ENCODE measurements at places on chromosomes 6 and 20.
A peak's percentile ranks its signal among the peaks of the same experiment; 100 is the strongest.

DNA sequence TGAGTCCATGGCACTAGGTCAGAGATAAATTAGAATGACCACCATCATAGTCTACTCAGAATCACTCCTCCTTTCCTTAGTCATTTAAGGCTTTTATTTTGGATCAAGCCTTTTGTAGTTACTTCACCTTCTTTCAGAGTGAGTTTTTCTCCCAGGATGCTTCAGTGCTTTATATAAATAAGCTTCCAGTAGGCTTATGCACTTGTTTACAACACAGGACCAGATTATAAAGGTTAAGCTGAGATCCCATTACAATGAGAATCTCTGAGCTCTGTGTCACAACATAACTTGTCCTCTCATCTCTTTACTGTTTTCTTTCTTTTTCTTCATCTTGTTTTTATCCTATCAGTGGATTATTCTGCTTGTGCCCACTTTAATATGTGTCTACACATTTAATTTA is 47.9 kb downstream of the CEP57L1 start:
- DNase-seq, result no peak

DNA sequence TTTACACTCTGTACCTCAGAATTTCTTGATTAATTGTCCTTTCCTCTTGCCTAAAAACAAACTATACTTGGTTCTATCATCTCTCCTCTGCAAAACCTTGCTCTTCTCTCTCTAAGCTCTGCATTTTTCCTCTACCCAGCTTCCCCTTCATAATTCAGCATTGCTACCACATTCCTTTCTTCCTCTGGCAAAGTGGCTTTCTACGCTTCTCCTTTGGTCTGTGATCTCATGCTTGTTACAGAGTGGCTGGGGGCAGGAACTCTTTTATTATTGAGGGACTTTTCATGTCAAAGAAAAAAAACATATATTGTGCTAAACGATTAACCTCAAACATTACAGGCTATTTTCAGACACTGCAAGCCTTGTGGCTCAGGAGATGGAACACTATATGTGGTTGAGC is 333.3 kb upstream of the KCNQ5 start:
- DNase-seq, result no peak

- peak; percentile 18 for DNase-seq
Observed at GRCh38 chr20:32474967-32475811, 109.9 kb downstream of the NOL4L start.

DNA sequence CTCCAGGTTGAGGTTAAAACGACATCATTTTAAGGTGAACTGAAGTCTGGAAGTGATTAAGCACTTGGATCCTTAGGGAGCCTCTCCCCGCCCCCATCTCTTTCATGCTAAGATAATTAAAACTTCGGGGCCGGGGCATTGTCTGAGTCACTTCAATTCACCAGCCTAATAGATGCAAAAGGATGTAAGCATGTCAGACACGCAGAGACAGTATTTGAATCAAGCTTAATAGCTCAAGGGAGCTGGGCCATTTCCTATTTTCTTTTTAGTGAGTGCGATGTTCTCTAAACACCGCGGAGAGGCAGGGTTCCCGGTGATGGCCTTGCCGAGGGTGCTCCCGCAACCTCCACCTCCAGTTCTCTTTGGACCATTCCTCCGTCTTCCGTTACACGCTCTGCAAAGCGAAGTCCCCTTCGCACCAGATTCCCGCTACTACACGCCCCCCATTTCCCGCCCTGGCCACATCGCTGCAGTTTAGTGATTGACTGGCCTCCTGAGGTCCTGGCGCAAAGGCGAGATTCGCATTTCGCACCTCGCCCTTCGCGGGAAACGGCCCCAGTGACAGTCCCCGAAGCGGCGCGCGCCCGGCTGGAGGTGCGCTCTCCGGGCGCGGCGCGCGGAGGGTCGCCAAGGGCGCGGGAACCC is 516 bp upstream of the IRF4 start:
- DNase-seq, result peak; percentile 64

DNA sequence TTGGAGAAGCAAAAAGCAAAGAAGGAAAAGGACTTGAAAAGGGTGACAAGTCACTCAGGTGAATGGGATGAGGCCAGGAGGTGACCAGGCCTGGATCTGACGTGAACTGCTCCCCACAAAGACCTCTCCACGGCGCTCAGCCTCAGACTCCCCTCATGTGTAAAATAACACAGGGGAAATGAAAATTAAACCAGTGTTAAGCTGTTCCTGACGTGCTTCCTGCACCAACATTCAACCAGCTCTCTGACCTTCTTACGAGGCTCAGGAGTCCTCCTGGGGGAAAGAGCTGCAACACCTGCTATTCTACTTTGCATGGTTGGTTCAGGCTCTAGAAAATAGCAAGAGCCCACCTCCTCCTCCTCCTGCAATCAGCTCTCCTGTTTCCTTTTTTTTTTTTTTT is 256.7 kb downstream of the ATXN1 start:
- DNase-seq, result no peak

DNA sequence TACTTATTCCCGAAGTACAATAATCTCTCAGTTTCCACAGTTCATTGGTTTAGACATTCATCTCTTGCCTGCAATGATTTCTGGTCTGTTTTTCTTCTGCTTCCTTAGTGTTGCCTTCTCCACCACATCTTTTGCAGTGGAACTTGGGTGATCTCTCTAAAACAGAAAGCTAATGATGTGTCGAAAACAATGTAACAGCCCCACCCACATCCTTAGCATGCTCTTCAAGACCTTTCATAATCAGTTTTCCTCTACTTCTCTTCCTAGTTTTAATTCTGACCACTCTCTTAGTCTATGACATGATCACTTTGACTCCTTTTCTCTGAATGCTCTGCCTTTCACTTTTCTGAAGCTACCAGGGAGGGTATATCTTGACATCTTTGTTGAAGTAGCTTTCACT is 1007.9 kb upstream of the CITED2 start:
- DNase-seq, result no peak

DNA sequence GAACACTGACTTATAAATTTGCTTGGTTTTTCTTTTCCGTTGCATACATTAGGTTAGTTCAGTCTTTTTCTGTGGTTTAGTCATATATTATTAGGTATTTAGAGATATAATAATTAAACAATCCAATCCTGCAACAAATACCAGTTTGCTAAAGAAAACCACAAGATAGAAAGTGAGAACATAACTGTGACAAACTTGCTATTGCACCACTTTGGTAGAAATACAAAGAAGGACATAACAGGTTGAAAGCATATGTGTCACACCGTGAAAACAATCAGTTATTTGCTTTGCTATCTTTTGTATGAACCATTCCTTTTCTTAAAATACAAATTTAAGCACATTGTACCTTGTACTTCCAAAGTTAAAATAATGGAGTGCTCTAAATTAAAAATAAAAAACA is 42.0 kb upstream of the KCNQ5 start:
- DNase-seq, result no peak

- no peak for DNase-seq
Observed at GRCh38 chr6:139649732-139650131, 275.3 kb upstream of the CITED2 start.

All from activated naive CD8-positive, alpha-beta T cell treated with anti-CD3 and anti-CD28 coated beads, Interleukin-2, amount 50 U/mL, for 24 hours (primary cell).